ENCODE measurements at places on chromosomes 12 and 14. TPM values are rescaled to one million over a fixed set of nuclear protein-coding genes. Genes with fewer than 3 reads are reported as not detected.
A peak's percentile ranks its signal among the peaks of the same experiment; 100 is the strongest.

PGF gene
- total RNA-seq = 0.41 TPM

NRL gene
- 2.7 TPM for total RNA-seq

FOXG1 gene
- not detected for total RNA-seq

GPX2 gene
- total RNA-seq = not detected

DNA sequence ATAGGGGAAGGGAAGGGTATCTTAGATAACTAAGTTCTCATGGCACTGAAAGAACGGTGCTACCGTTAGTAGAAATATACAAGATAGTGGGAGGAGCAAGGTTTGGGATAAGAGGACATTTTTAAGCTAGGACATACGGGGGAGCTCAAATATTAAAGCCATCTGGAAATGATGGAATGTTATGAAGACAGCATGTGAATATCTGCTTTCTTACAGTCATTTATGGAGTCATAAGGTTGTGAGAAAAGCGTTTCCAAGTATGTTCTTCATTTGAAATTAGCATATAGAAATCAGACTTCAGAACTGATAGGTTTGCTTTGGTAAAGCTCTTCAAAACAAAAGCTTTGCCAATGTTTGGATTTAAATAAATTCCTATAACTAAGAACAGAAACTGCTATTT, 62.3 kb downstream of the OTOGL start:
- H3K27me3 ChIP-seq = peaks cover 6% of the 10 kb centered on the region
- no peak overlapping the region for H3K4me3 ChIP-seq
- no peak for DNase-seq
- H3K36me3 ChIP-seq = no peaks in the 10 kb centered on the region
- H3K27ac ChIP-seq = no peak overlapping the region

DNA sequence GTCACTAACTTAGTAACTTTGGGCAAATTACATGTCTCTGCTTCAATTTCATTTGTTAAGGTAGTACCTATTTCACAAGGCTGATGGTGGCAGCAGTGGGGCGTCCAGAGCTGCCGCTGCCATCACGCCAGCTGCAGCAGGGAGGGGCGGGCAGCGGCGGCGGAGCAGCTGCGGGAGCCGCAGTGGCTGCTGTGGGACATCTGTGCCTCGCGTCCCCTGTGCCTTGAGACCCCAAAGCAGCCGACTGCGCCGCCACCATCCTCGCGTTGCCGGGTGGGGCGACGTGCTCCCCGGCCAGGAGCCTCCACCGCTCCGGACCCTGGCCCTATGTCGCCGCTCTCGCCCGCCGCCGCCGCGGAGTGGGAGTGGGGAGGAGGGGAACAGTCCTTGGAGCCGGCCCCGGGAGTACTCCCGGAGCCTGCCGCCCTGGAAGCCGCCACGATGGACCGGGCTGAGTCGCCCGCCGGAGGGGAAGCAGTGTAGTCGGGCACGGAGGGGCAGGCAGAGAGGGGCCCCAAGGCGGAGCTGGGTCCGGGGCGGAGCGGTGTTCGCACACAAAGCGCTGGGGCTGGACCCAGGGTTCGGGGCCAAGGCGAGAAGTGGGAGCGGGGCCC, 51.4 kb downstream of the A2M start:
- H3K4me3 ChIP-seq = peak overlapping the region; percentile 64
- no peak for DNase-seq
- H3K27me3 ChIP-seq = peaks cover 14% of the 10 kb centered on the region
- peaks cover 7% of the 10 kb centered on the region for H3K4me1 ChIP-seq
- no peaks in the 10 kb centered on the region for H3K36me3 ChIP-seq

- H3K27me3 ChIP-seq = peaks cover 13% of the 10 kb centered on the region
- no peaks in the 10 kb centered on the region for H3K4me1 ChIP-seq
- no peak for DNase-seq
- H3K36me3 ChIP-seq = no peaks in the 10 kb centered on the region
- no peak overlapping the region for H3K27ac ChIP-seq
Measured at GRCh38 chr14:99732436-99733210, 48.5 kb downstream of the CYP46A1 start.

All from activated T-helper 1 cell treated with anti-CD3 and anti-CD28 coated beads, Interleukin-12 subunit alpha, Interleukin-12 subunit beta, Interleukin-2, Interleukin-4 antibody, amounts not matched to agents 30 ng/mL and 10 ng/mL and 1 ng/mL, durations not matched to agents 14 hours and 24 hours and 36 hours (primary cell).